Activated T-cell treated with anti-CD3 and anti-CD28 coated beads, Interleukin-2, amount 50 U/mL, for 72 hours (primary cell): ENCODE measurements at places on chromosomes 3 and 15. TPM values are rescaled to one million over a fixed set of nuclear protein-coding genes. Genes with fewer than 3 reads are reported as not detected.

- H3K36me3 ChIP-seq: no peaks in the 10 kb centered on the region
- H3K27ac ChIP-seq: no peak overlapping the region
- no peaks in the 10 kb centered on the region for H3K4me1 ChIP-seq
- no peaks in the 10 kb centered on the region for H3K27me3 ChIP-seq
- H3K4me3 ChIP-seq: no peak overlapping the region
Observed at GRCh38 chr3:180000500-180000899, 36.2 kb downstream of the PEX5L start.

DNA sequence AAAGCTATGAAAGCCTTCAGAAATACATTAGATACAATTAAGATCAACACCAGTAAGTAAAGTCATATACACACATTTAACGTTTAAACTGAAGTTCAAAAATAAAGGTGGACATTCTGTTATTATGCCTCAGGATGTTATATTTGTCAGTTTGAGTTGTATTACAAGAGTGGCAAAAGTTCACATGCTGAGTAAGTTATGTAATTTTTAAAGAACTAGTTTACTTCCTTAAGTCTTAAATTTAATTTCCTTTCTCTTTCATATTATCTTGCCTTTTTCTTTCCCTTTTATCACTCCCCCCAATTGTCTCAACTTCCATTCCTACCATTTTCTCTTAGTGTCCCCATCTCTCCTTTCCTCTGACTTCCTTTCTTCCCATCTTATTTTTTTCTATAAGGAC, 4.9 kb upstream of the GPR87 start:
- no peak overlapping the region for H3K4me3 ChIP-seq
- H3K36me3 ChIP-seq: no peaks in the 10 kb centered on the region
- H3K4me1 ChIP-seq: peaks cover 47% of the 10 kb centered on the region
- peaks cover 23% of the 10 kb centered on the region for H3K27me3 ChIP-seq
- DNase-seq: no peak

GRCh38 chr15:67897646-67898339, 57.9 kb upstream of the RNU6-1 start:
- no peak for DNase-seq
- H3K4me1 ChIP-seq: peaks cover 5% of the 10 kb centered on the region
- no peaks in the 10 kb centered on the region for H3K27me3 ChIP-seq
- H3K4me3 ChIP-seq: no peak overlapping the region

DNA sequence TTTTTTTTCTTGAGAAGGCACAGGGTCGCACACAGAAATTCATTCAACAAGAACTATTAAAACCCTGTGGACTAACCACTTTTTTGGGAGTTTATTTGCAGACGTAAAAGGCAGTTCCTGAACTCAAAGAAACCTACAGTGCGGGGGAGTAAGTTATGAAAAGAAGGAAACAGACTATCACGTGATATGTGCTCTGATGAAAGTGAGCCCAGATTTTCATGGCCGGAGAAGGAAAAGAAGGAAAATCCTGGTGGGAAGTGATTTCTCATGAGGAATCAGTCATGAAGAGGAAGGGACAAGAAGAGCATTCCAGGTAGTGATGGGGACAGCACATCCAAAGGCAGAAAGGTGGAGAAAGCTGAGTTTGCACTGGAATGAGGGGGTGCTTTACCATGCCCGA, 26.1 kb downstream of the SEMA6D start:
- no peak overlapping the region for H3K27ac ChIP-seq
- no peak for DNase-seq
- no peaks in the 10 kb centered on the region for H3K4me1 ChIP-seq
- no peak overlapping the region for H3K4me3 ChIP-seq
- H3K36me3 ChIP-seq: no peaks in the 10 kb centered on the region

The TNNC1 gene
- 14.4 TPM for total RNA-seq
